Osteoblast (primary cell): ENCODE measurements at places on chromosomes 2 and 18.
A peak's percentile ranks its signal among the peaks of the same experiment; 100 is the strongest.

DNA sequence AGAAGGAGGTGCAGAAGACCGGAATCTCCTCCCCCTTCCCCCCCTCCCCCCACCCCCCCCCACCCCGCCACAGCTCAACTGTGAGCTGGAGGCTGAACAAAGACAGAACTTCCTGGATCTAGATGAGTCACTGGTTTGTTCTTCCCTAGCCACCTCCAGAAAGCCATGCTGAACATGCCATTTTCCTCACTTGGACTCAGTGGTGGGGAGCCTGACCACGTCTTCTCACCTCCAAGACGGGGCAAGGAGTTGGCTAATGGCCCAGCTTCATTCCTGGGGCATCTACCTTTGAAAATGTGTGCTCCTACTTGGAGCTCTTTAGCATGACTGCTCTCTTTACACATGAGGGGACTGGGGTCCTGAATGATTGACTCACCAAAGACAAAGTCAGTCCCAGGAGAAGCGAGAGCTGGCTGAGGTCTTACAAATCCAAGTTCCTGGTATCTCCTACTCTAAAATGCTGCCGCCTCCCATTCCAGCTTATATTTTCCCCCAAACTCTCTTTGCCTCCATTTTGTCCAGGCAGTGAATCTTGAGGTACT is 22.6 kb upstream of the FZD5 start:
- DNase-seq: peak; percentile 96

- DNase-seq: no peak
Observed at GRCh38 chr18:75478996-75479880, 51.7 kb upstream of the SMIM21 start.

DNA sequence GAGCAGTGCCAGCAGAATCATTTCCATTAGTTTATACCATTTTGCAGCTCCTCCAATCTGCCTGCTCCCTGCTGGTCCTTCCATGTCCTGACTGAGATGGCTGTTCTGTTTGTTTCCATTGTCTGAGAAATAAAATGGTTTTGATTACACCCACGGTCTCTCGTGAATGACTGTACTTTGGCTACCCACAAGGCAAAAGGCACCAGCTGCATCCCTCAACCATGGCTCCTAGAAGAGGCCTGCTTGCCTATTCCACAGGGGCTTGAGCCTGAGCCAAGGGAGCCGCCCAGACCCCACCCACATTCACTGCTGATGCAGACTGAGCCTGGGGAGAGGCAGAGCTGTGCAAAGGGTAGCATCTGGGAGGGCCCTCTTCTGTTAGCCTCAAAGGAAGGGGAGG is 31.2 kb downstream of the MARCHF4 start:
- DNase-seq: no peak

GRCh38 chr18:67735506-67735905 is 219.0 kb upstream of the DSEL start:
- no peak for DNase-seq

DNA sequence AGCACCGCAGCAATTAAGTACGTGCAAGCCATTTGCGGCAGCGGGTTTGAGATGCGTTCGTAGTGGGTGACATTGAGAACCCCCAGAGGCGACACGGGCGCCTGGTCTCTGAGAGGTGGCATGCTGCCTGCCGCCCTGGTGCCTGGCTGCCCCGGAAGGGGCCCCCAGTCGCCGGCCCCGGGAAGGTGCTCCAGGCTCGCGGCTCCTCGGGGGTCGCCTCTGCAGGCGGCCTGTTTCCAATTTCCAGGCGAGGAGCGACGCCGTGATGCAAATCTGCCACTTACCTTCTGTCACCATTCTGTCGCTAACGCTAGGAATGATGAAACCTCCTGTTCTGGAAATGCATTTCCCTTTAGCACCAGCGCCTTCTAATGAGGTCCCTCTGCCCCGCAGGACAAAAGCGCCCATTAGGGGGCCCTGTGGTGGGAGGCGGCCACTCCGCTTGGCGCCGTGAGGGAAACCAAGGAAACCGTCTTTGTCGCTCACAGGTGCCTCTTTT is 13.0 kb downstream of the KIF5C start:
- no peak for DNase-seq

- no peak for DNase-seq
Observed at GRCh38 chr2:198273660-198274059, 469.3 kb downstream of the PLCL1 start.

- peak; percentile 73 for DNase-seq
Observed at GRCh38 chr18:45670281-45670962, 53.6 kb upstream of the SLC14A1 start.

GRCh38 chr2:121330921-121331320 is 45.9 kb upstream of the TFCP2L1 start:
- DNase-seq: no peak

- no peak for DNase-seq
Observed at GRCh38 chr2:23824777-23825212, 102.1 kb downstream of the ATAD2B start.

GRCh38 chr2:79082987-79083386 is 4.8 kb downstream of the REG1B start:
- no peak for DNase-seq

DNA sequence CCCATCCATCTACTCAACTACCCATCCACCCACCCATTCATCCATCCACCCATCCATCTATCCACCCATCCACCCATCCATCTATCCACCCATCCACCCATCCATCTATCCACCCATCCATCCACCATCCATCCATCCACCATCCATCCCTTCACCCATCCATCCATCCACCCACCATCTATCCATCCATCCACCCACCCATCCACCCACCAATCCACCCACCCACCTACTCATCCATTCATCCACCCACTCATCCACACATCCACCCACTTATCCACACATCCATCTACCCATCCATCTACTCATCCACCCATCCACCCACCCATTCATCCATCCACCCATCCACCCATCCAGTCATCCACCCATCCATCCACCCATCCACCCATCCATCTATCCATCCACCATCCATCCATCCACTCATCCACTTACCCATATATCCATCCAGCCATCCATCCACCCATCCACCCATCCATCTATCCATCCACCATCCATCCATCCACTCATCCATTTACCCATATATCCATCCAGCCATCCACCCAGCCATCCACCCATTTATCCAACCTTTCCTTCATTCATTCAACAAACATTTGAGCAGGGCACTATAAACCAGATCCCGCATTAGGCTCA is 2.1 kb upstream of the NGEF start:
- no peak for DNase-seq

DNA sequence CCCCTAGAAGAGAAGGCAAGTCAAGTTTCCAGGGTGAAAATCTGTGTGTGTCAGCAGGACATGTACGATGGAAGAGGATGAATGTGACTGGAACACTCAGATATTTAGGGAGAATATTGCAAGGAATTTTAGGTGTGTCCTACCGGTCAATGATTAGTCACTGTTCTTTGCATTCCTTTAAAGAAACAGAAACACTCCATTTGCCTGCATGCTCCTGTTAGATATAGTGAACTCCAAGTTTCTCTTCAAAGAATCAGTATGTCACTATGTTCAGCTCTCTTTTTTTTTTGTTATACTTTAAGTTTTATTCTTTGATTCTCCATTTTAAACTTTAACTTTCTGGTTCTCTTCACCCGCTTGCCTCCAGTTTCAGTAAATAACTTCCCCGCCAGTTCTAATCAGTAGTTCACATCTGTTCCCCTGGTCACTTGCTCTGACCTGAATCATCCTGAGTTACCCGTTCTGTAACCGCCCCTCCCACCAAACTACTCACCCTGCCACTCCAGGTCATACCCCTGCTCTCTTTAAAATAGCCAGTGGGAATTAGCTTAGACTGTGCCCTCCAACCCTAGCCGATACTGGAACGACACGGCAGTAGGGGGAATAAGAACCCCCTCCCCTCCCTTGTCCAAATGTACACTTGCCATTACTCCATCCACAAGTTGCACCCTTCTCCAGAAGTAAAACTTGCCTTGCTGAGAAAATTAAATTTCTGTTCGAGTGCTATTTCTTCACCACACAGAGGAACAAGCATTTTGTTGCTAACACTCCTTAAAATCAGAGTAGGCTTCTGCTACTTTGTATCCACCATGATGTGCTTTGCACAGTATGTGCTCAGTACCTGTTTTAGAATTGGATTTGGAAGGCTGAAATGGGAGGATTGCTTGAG is 268.4 kb downstream of the METTL4 start:
- DNase-seq: no peak

GRCh38 chr2:39743269-39743776 is 35.7 kb downstream of the THUMPD2 start:
- no peak for DNase-seq

- no peak for DNase-seq
Observed at GRCh38 chr2:237717366-237718276, 81.0 kb upstream of the RBM44 start.

GRCh38 chr18:53417003-53417402 is 807.5 kb downstream of the MBD2 start:
- no peak for DNase-seq

- no peak for DNase-seq
Observed at GRCh38 chr18:6757931-6758330, 28.4 kb downstream of the ARHGAP28 start.

DNA sequence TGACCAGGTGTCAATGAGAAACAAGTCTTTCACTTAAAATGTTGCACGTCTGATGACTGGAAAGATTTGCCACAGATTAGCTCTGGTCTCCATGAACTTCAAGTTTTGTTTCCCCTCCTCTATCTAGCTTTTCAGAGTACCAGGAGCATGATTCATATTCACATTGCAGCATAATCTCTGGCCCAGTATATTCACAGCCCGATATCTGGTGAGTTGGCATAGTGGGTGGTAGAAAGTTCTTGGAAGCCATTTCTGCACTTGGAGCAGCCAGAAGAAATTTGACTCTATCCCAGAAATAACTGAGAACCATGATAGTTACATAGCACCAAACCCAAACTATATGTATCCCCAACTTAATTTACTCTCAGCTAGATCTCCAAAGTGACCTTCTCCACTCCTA is 503.9 kb downstream of the PID1 start:
- peak; percentile 79 for DNase-seq
